ENCODE measurements at places on chromosomes 3 and 15.

GRCh38 chr15:40550341-40551037 is 14.4 kb downstream of the CCDC32 start:
- no peak for DNase-seq

- peak; percentile 81 for DNase-seq
Observed at GRCh38 chr3:97821287-97821773, 481 bp upstream of the CRYBG3 start.

- no peak for DNase-seq
Observed at GRCh38 chr3:65597226-65597951, 441.3 kb downstream of the MAGI1 start.

- no peak for DNase-seq
Observed at GRCh38 chr3:8595695-8596115, 48.9 kb downstream of the SSUH2 start.
